ENCODE measurements at places on chromosomes 1 and 21.

- peak; percentile 66 for DNase-seq
These were observed at the start of gene SH3D21 for GRCh38 chr1:36306210-36306901. Gene SH3D21, plus strand, starts transcription at chr1:36306368. Its CDS starts 53 bp downstream, at chr1:36306421.

DNA sequence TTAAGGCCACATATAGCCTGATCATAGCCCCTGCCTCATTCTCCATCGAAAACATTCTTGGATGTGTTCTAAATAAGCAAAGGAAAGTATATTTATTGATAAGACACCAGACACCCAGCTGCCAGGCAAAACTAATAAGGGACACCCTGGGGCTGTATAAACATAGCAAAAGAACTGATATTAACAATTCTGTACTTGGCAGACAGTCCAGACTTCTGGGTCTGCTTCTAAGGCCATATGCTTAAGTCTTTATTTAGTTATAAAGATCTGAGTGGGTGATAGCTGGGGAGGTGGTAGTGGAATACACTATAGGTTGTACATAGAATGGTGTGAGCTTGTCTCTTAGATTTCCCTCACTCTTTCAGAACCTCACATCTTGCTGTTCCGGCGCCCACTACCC is 3.9 kb downstream of the CKS1B start:
- DNase-seq = no peak

DNA sequence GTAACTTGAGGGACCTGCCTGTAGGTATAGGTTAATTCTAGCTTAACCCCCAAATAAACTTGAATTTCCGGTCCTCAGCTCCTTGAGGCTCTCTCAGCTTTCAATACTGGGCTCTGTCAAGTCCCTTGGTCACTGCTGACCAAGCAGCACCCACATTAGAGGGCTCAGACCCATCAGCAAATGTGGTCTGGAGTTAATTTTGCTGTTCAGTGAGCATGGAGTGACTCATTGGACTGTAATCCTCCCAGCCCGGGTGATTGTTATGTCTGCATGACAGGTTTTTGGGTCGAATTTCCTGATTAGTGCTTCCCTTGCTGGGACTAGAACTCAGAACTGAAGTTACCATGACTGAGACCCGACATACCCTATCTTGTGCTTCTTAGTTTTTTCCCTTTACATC is 130.6 kb downstream of the URB2 start:
- DNase-seq = no peak

- no peak for DNase-seq
These were observed 33.9 kb downstream of the CDK18 start for GRCh38 chr1:205538235-205538840.

DNA sequence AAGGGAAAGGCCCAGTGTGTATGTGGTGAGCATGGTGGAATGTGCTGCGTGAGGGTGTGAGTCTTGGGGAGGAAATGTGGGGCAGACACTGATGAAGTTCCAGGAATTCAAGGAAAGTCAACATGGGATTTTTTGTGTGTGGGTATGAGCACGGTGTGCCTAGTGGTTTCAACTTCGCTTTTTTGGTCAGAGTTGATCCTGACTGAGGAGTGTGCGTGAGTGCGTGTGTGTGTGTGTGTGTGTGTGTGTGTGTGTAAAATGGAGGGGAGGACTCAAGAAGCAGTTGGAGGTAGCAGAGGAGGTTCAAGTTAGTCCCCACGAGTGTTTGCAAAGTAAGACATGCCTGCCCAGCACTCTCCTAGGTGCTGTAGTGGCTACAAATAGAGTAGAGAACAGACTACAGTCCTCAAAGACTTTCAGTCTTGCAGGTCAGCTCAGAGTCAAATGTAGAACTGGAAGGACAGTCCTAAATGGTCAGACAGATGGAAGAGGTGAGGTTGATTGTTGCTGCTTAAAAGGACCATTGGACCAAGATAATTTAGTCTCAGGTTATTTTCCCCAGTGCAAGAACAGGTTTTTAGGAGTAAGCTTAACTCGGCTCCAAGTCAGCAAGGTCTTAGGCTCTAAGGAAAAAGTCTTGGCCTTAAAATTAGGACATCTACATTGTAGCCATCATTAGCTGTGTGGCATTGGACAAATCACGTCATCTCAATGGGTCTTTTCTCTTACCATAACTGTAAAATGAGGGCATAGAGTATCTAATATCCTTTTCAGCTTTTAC is 25.0 kb downstream of the SLAMF1 start:
- DNase-seq = no peak

DNA sequence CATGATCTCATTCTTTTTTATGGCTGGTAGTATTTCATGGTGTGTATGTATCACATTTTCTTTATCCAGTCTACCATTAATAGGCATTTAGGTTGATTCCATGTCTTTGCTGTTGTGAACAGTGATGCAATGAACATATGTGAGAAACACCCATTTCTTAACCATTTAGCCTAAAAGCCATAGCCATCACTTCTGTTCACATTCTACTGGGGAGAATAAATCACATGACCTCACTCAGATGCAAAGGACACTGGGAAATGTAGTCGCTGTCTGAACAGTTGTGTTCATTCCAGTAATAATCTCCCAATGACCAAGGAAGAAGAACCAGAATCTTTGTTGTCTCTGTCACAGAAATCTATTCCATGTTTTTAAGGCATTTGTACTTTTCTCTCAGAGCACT is 15.1 kb upstream of the PLA2G2E start:
- no peak for DNase-seq

- no peak for DNase-seq
These were observed 65.5 kb upstream of the SLC45A1 start for GRCh38 chr1:8252266-8252951.

GRCh38 chr1:93328809-93329760 is 16.6 kb upstream of the DR1 start:
- DNase-seq = no peak
